ENCODE measurements at places on chromosomes 16 and 17.

- no peak for DNase-seq
Observed at GRCh38 chr16:7921345-7921744, 588.7 kb downstream of the RBFOX1 start.

- no peak for DNase-seq
Observed at GRCh38 chr17:7139400-7139799, 24.8 kb upstream of the ASGR2 start.

DNA sequence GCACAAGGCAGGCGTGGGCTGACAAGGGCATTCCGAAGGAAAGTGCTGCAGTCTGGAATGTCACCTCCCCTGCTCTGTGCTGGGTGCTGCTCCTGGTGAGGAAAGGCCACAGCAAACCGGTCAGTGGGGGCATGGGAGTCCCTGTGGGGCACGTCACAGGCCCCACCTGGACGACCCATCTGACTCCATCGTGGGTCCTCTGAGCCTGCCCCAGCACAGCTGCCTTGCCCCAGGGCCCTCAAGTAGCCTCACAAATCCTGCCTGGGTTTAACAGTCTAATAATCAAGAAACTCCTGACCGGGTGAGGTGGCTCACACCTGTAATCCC, 2.8 kb upstream of the MYO15B start:
- DNase-seq: no peak

DNA sequence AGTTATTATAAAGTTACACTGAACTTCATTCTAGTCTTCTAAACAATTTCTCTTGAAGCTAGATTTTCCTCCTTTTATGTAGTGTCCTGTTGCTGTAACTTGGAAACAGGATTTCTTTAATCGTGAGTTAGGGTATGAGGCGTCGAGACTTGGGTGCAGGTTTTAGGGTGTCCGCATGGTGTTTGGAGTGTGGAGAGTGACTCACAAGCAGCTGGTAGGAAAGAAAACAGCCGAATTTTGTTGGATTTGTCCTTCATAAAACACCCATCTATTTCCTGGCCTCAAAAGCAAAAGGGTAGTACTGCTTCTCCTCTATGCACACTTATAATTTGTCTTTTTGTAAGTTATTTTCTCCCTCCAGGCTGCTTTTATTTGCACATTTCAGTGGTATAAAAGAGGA, 1.6 kb downstream of the RPTOR start:
- DNase-seq: no peak

DNA sequence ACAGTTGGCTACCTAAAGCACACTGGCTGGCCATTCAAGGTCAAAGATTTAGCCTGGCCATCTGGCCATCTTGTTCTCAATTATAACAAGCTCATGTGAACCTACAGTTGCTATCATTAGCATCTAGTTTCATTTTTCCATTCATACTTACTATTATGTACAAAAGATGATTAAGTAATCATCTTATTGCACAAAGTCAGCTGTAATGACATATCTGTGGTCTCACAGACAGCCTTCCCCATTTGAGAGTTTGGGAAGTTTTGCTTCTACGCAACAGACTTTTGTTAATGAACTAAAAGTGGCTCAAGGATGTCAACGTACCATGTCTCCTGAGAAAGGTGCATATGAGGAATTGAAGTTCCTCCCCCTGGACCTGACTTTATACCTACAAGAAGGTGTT, 51.3 kb downstream of the HS3ST3B1 start:
- DNase-seq: no peak

GRCh38 chr17:43027091-43028032, 2.3 kb downstream of the RND2 start:
- no peak for DNase-seq

GRCh38 chr16:89957216-89957785, 8.7 kb downstream of the DEF8 start:
- no peak for DNase-seq

- no peak for DNase-seq
Observed at GRCh38 chr17:75406222-75406615, 741 bp upstream of the GRB2 start.

DNA sequence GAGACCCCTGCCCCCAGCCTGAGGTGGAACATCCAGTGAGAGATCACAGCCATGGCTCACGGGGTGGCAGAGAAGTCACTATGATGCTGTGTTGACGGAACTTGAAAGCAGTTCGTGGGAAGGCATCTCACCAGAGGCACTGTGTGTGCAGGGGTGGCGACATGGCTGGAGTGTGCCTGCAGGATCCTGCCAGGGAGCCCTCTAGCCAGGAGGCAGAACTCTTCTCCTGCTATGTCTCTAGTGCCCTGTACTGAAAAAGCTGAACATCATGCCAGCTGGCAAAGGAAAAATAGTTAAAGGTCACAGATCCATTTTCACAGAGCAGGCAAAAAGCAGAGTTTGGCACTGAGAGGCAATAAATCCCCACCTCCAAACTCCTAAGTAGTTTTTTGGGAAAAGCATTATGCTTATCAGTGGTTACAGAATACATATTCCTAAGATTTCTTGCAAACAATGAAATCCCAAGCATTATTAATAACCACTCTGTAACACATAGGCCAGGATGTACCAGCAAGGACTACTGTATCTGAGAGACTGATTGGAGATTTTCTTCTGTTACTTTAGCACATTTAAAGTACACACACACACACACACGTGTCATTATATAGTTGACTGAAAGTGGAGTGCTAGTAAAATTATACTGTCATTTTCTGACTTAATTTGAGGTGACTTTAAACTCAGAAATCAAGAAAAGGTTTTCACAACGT, 36.8 kb downstream of the TNRC6C start:
- peak; percentile 7 for DNase-seq

DNA sequence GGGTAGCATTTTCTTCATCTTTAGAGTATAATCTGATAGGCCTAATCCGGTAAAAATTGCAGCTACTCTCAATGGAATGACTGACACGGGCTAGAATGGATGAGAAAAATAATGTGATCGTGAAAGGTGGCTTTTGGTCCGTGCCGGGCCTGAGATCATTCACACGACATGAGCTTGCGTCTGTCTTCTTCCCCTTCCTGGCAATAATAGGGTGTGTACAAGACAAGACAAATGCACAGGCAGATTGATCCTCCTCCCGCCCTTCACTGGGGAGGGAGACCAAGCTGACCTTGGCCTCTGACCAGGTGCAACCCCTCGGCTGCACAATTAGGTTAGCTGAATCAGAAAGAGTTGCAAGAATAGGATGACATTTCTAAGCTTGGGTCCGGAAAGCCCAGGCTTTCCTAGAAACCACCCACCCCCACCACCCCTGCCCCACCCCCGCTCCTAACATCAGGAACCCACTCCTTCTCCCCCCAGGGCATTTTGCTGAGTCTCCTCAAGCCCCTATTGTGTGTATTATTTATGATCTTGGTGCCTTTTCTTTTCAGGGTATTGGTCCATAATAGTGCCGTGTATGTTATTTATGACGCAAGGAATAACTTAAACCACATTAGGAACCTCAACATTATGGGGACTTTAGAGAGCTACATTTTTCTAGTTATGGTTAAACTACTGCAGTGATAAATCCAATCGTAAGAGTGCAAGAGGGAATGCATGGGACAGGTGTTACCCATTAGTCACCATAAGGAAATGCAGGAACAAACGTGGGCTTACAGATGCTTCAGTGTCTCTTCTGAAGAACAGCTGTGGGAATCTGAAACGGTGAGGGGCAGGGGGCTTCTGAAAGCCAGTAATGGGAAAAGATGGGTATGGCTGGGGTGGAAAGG, 540.1 kb upstream of the PSMD7 start:
- no peak for DNase-seq

GRCh38 chr16:4613636-4614570, 785 bp downstream of the UBALD1 start:
- DNase-seq: peak; percentile 12

DNA sequence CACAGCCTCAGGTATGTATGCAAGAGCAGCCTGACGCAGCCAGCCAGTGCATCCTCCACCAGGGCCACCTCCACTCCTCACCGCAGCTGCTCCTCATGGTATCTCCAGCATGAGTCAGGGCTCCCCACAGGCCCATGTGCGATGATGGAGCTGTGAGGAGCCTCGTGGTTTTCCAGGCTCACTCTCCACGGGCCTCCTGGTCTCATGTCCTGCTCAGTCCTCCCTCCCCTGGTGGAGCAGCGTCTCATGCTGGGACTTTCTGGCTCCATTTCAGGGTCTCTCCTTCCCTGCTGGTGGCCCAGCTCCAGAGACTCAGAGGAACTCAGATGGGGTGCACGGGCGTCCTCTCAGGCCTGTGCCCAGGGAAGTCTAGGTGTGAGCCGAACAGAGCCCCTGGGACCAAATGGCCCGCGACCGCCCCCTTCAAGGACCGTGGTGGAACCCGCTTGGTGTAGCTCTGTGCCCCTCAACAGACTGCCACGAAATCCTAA, 70.4 kb downstream of the METRNL start:
- DNase-seq: no peak

GRCh38 chr17:20955427-20956323, 87.1 kb downstream of the USP22 start:
- DNase-seq: no peak

DNA sequence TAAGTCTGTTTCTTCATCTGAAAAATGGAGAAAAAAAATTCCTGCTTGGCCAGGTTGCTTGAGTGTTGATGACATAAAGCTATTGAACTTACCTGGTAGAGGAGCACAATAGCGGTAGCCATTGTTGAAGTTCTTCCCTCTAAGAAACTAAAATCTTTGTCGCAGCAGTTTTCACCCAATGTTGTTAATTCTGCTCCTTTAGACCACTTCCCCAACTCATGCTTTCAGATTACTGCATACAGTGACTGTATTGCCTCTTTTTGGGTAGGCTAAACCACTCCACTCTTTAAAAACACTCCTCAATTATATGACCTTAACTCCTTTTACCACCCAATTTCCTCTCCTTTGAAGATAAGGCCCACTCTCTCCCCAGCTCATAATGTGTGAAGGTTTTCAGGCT, 35.7 kb upstream of the CCL2 start:
- DNase-seq: no peak

GRCh38 chr16:85369741-85370528, 243.2 kb upstream of the GSE1 start:
- peak; percentile 10 for DNase-seq

DNA sequence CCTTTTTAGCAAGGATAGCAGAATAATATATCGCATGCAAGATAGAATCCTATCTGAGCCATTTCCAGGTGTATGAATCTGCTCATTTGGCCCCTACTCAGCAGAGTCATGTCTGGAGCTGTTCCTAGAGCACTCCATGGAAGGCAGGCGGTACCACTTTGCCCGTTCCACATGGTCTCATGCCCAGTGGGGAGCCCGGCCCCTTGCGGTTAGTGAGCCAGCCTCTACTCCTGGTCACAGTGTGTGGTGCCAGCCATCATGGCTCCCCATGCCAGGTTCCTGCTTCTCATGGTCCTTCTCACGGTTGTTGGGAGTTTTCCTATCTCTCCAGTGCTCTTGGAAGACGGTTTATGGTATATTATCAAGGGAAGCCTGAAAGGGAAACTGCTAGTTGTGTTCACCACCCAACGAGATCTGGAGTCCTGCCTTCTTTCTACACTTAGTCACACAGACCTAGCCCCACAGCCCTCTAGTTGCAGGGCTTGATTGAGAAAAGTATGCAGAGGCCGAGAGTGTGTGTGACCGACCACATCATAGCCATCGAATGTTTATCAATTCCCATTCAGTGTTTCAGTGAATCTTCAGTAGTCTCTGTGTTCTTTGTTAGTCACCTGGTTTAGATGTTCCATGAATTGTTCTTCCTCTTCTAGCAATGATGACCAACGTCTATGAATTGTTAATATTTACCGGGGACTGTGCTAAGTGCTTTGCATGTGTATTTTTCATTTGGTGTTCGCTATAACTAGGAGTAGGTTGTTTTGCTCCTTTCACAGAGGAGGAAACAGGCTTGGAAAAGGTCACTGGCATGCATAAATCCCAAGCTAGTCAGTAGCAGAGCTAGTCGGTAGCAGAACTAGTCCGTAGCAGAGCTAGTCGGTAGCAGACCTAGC, 9.6 kb downstream of the JPT2 start:
- DNase-seq: no peak

- no peak for DNase-seq
Observed at GRCh38 chr16:57577691-57578224, 35.3 kb downstream of the ADGRG5 start.

GRCh38 chr17:199806-200545, 18.5 kb upstream of the DOC2B start:
- DNase-seq: no peak

DNA sequence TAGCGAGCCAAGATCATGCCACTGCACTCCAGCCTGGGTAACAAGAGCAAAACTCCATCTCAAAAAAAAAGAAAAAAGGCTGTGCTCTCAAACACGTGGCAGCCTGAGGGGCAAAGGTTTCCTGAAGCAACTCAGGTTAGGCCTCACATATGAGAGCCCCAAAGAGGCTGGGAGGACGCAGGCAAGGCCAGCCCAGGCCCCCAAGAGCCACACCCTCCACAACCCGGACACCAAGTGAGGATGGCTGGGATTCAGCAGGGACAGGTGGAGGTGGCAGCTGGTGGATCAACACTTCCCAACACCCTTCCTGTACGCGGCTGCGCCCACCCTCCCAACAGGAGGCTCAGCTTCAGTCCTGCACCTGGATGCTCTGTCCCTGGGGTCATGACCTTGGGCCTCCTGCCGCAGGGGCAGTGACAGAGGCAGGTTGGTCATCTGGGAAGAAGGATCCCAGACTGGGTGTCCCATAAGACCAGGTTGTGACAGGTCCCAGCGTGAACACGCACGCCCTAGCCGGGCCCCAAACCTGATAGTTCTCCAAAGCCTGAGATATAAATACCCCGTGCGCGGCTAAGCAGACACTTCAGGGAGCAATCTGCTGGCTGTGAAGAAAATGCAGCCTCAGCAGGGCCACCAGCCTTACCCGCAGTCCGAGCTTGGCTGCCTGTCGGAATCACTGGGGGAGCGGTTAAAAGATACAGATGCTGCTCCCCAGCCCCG, 78.1 kb downstream of the TIMM22 start:
- DNase-seq: no peak

DNA sequence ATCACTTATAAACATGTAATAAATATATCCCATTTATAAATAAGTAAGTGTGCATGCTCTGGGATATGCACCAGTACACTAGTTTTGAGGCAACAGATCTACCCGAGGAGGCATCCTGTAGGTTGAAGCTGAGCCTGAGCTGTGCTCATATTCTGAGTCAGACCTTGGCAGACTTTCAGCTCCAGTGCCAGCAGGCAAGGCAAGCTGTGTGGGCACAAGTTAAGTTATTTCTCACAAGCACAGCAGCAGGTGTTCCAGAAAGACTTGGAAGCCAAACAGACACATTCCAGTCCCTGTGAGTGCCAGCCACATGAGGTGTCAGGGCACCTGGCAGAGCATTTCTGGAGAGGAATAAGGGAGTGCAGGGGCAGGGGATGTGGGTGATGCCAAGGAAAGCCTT, 1.3 kb upstream of the CLEC19A start:
- DNase-seq: no peak
